ENCODE measurements at places on chromosomes 3 and 15. TPM values are rescaled to one million over a fixed set of nuclear protein-coding genes. Genes with fewer than 3 reads are reported as not detected.

LRTM1 gene
- not detected for total RNA-seq

- H3K27me3 ChIP-seq: no peaks in the 10 kb centered on the region
- no peak for DNase-seq
Measured at GRCh38 chr15:77611767-77612166, 20.9 kb downstream of the LINGO1 start.

U2SURP gene
- 29.4 TPM for total RNA-seq

FAM81A gene
- total RNA-seq: 2.2 TPM

GRCh38 chr15:38164061-38164460 is 88.6 kb upstream of the SPRED1 start:
- no peak overlapping the region for H3K4me3 ChIP-seq
- no peaks in the 10 kb centered on the region for H3K27me3 ChIP-seq
- no peaks in the 10 kb centered on the region for H3K36me3 ChIP-seq
- H3K27ac ChIP-seq: no peak overlapping the region
- H3K4me1 ChIP-seq: no peaks in the 10 kb centered on the region

DNA sequence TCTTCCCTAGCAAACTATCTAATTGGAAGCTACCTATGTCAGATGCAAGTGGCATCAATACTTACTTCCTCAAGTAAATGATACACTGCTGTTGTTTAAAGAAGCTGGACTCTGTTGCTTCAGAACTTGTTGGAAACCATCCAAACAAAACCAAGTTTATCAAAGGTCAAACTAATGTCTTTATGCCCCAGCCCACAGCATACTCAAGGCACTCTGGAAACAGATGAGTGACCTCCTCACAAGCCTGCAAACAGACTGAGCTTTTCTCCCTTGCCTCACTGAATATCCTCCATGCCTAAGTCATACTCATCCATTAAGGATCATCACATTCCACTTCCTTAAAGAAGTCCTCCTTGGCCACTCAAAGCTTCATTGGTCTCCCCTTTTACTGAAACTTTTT is 107.4 kb upstream of the ACP3 start:
- H3K27ac ChIP-seq: no peak overlapping the region
- no peaks in the 10 kb centered on the region for H3K27me3 ChIP-seq
- no peaks in the 10 kb centered on the region for H3K4me1 ChIP-seq
- H3K4me3 ChIP-seq: no peak overlapping the region
- H3K36me3 ChIP-seq: no peaks in the 10 kb centered on the region

ROPN1 gene
- total RNA-seq: not detected

Measured in pancreas (tissue), 10 donors.